ENCODE measurements at places on chromosomes 3 and 15. TPM values are rescaled to one million over a fixed set of nuclear protein-coding genes. Genes with fewer than 3 reads are reported as not detected.

Gene TATDN2
- 10.8 TPM for total RNA-seq

Gene RNF168
- 17.4 TPM for total RNA-seq

Gene AHSG
- not detected for total RNA-seq

Gene C3orf22
- total RNA-seq, result not detected

Gene PPP2R3A
- total RNA-seq, result 6.7 TPM

Gene RARRES1
- 40.8 TPM for total RNA-seq

Measured in aortic smooth muscle cell (primary cell).